SJSA1 (cell line): ENCODE measurements at places on chromosomes 12 and 14.

- DNase-seq: no peak
Observed at GRCh38 chr12:122467983-122468382, 32.7 kb downstream of the ZCCHC8 start.

GRCh38 chr12:54958048-54958658 lies 26.4 kb downstream of the TESPA1 start:
- DNase-seq: no peak

- peak; percentile 12 for DNase-seq
Observed at GRCh38 chr14:37145395-37145794, 27.0 kb downstream of the SLC25A21 start.

- DNase-seq: no peak
Observed at GRCh38 chr14:54708982-54709381, 142.1 kb downstream of the SAMD4A start.
